GM10248 (cell line): ENCODE measurements at places on chromosomes 7 and 10.

GRCh38 chr7:31340603-31341002 lies at the start of gene NEUROD6:
Gene NEUROD6 (minus strand): TSS chr7:31340726. CDS start chr7:31339268, 1,458 bp downstream.
- DNase-seq: no peak

DNA sequence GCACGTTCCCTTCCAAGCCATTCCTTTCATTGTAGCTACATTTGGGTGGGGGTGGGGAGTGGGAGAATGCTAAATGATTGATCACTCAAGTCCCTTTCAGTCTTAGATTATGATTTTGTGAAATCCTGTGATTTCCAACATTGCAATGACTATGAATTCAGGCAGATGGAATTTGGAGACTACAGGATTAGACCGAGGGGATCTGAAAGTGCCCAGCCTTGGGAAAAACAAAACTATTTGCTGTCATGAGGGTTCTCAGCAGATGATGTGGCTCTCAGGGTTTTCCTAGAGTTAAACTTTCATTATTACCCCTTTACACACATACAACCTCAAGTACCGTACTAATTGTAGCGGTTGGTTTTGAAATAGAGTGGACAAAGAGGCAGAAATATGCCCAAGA lies 4.7 kb downstream of the MACROH2A2 start:
- DNase-seq: no peak

- no peak for DNase-seq
These were observed 122.3 kb downstream of the SLIT1 start for GRCh38 chr10:97063271-97063982.

- DNase-seq: no peak
These were observed 72.1 kb downstream of the ITGB8 start for GRCh38 chr7:20402747-20403230.
